ENCODE measurements at places on chromosomes 3 and 15.

- no peak for DNase-seq
These were observed 1.1 kb upstream of the OR4F15 start for GRCh38 chr15:101810876-101811275.

- no peak for DNase-seq
These were observed 62.3 kb upstream of the ASB14 start for GRCh38 chr3:57354768-57355167.

- DNase-seq = no peak
These were observed 61.7 kb downstream of the KLF15 start for GRCh38 chr3:126295407-126295939.

GRCh38 chr3:130692455-130692854, 54.2 kb downstream of the PIK3R4 start:
- DNase-seq = no peak

GRCh38 chr15:85676342-85677098, 118.2 kb downstream of the KLHL25 start:
- no peak for DNase-seq

- DNase-seq = peak; percentile 51
These were observed 3.9 kb upstream of the DNASE1L3 start for GRCh38 chr3:58214484-58215316.

GRCh38 chr3:131922356-131922755, 112.5 kb downstream of the CPNE4 start:
- DNase-seq = no peak

DNA sequence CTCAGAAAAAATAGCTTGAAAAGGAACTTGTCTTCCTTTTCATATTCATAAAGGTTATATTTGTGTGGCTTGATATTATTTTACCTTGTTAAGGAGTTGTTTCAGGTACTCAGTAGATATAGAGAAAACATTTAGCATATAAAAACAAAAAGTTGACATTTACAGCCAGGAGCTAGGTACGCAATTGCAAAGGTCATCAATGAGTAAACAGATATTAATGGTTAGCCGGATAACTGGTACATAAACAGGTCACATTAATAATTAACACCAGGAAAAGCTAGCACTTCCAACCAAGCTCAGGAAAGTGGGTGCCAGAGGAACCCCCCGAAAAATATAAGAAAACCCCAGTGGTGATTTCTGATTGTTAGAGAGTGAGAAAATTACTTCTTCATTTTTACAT, 146.6 kb upstream of the NR2F2 start:
- DNase-seq = no peak

GRCh38 chr3:189950258-189950657, 170.4 kb downstream of the P3H2 start:
- DNase-seq = no peak

- DNase-seq = no peak
These were observed 31.5 kb downstream of the RTP1 start for GRCh38 chr3:187228740-187229139.

DNA sequence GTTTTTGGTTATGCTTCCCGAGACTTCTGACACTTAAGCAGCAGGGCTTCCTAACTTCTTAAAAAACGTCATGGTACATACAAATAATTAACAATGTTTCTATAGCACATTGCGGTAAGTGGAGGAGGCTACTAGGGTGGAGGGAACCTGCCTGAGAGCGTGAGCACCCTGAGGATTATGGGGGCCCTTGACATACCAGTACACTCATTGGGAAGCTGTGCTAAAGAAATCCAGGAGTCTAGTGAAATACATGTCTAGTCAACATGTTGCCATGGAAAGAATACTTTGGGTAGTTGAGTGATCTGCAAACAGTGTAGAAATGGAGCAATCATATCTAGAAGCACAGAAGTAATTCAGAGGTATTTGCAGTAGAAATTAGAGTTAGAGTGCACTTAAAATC, 39.2 kb upstream of the MAPKBP1 start:
- DNase-seq = no peak

DNA sequence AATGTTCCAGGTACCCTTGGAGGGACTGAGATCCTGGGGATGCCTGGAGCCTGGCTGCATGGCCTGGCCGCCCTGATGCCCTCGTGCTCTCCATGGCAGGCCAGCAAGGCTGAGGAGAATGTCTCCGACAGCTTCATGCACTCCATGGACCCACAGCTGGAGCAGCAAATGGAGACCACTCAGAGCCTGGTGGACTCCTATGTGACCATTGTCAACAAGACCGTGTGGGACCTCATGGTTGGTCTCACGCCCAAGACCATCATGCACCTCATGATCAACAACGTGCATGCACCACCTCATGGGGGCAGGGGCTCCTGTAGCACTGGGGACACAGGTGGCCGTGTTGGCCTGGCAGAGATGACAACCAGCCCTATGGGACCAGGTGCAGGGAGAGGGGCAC, 19.7 kb downstream of the GOLGA6A start:
- DNase-seq = no peak

DNA sequence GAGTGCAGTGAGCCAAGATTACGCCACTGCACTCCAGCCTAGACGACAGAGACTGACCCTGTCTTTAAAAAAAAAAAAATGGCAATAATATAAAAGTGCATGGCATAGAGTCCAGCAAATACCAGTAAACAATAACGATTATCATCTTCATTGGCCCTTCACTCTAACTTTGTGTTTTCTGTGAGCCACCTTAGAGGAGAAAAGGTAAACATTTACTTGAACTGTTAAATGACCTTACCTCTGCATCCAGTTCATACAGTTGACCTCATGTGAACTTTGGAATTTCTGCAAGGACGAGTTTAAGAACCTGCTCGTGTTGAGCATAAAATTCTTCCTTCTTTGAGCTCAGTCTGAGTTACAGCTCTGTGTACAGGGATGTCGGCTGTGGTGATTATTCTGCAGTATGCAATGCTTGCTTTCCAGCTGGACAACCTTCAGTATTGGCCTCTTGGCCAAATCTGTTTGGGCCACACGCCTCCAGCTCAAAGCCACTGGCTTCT, 56.6 kb downstream of the RLBP1 start:
- no peak for DNase-seq

GRCh38 chr3:172604895-172605646, 81.8 kb upstream of the TNFSF10 start:
- DNase-seq = no peak

DNA sequence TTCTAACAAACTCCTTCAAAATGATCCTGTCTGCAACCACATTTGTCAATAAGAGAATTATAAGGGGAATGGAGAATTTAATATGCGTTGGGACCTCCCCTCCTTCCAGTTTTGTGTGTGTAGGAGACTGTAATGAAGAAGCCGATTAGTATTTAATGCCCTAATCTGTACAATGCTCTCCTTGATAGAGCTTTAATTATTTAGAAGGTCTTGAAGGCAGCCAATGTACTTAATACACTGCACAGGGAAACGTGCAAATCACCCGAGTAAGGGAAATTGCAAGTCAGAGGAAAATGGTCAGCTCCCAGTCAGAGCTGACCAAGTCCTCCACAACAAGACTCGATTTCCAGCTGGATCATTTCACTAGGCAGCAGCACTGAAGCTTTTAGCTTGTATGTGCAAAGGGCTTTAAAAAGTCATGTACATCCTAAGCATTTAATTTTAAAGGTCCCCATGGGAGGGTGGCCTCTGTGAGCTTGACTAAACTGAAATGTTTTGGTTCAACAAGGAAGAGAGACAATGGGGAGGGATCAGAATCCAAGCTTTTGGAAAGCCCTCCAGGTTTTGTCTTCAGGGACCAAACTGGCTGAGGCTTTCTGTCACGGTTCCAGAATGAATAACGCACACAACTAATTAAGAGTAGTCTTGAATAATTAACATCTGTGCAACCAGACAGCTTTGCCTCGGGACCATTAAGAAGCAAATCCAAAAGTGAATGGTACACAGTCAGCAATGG, 159.8 kb upstream of the MITF start:
- DNase-seq = no peak

- no peak for DNase-seq
These were observed 180.9 kb downstream of the ZNF621 start for GRCh38 chr3:40705663-40706062.

- DNase-seq = peak; percentile 70
These were observed 35.1 kb upstream of the SPTBN5 start for GRCh38 chr15:41928637-41929620.

DNA sequence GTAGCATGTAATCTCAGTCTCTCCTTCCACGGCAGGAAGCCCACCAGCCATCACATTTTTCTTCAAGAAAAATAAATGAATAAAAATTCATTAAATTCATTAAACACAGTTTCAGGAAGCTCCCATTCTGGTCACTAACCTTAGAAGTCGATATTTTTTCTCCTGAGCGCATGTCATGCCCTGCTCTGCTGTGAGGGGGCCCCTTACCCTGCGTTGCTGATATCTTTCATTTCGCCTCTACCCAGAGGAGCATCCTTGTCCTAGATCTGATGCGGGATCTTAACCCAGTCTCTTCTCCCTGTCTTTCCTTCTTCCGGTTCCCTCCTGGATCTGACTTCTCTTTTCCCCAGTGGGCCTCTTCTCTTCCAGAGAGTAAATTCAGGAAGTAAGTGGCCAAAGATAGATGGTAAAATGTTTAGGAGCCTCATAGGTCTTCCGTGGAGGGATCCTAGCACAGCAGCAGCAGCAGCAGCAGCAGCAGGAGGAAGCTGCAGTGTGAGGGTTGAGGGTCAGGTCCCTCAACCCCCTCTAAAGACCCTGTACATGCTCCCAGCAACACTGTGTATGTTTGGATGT, 1.4 kb upstream of the ILDR1 start:
- no peak for DNase-seq

- DNase-seq = no peak
These were observed 216.4 kb downstream of the DPH6 start for GRCh38 chr15:35329521-35329961.

DNA sequence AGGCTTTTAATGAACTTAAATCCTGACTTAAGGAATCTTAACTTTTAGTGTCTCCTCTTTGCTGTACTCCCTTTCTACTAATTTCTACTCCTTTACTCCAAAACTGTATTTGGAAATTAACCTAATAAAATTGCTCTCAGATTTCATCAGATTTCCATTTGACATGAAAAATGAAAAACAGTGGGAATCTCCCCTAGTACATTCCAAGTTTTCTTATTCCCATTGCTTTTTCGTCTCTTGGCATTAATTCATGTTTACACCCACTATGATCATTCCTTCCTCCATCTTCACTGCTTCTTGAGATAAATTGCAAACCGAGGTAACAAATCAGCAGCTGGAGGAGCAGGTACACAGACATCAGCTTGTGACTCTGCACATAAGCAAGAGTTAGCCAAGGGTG, 208.7 kb downstream of the VGLL3 start:
- no peak for DNase-seq

DNA sequence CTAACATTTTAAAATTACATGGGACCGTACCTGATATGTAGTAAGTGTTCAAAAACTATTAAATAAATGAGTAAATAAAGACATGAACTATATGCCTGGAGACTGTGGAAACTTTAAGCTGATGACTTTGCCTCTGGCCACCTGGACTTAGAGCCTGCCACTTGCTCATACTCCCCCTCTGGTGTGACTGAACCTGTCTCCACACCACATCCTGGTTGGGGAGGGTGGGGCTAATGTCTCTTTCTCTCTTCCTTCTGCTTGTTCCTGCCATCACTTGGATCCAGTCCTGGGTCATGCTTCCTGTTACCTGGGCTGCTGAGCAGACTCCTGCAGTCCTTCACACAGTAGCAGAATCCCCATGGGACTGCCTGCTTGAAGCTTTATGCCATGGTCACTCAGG, 8.2 kb upstream of the TMEM158 start:
- no peak for DNase-seq

DNA sequence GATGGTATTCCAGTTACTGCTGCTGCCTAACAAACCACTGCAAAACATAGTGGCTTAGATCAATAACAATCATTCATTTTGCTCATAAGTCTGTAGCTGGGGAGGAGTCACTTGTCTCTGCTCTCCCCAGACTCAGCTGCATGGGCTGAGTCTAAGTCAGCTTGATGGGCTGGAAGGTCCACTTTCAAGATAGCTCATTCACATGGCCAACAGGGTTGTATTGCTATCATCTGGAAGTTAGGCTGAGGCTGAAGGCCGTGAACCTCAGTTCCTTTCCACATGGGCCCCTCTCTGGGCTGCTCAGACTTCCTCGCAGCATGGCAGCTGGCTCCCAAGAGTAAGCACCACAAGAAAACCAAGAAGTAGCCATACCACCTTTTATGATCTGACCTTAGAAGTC, 28.7 kb upstream of the BFSP2 start:
- DNase-seq = no peak

DNA sequence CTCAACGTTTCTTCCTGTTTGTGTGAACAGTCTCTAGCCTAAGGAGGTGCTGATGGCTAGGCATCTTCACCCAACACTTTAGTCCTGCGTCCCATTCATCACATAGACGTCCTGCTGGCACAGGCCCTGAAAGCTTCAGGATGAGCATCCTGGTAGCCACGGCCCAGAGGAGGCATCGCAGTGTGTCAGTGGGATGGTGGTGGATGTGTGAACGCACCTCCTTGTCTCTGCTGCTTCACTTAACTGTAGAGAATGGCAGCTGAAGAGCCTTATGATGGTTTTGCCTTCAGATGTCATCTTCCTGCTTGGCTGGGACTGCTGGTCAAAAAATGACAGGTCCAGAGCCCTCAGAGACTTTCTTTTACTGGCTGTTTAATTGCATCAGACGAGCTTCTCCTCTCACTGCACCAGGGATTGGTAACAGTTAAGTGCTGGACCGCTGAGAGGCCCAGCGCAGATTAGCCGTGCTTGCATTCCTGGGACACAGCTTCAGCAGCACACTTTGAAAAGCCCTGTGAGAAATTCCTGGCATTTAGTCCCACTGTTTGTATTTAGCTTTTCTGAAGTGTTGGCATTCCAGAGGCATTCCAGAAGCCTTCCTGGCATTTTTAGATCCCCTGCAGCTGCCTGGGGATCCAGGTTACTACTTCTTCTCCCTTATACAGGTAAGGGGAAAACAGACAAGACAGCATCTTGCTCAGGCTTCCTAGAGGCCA, 132.4 kb upstream of the PLXNA1 start:
- no peak for DNase-seq

DNA sequence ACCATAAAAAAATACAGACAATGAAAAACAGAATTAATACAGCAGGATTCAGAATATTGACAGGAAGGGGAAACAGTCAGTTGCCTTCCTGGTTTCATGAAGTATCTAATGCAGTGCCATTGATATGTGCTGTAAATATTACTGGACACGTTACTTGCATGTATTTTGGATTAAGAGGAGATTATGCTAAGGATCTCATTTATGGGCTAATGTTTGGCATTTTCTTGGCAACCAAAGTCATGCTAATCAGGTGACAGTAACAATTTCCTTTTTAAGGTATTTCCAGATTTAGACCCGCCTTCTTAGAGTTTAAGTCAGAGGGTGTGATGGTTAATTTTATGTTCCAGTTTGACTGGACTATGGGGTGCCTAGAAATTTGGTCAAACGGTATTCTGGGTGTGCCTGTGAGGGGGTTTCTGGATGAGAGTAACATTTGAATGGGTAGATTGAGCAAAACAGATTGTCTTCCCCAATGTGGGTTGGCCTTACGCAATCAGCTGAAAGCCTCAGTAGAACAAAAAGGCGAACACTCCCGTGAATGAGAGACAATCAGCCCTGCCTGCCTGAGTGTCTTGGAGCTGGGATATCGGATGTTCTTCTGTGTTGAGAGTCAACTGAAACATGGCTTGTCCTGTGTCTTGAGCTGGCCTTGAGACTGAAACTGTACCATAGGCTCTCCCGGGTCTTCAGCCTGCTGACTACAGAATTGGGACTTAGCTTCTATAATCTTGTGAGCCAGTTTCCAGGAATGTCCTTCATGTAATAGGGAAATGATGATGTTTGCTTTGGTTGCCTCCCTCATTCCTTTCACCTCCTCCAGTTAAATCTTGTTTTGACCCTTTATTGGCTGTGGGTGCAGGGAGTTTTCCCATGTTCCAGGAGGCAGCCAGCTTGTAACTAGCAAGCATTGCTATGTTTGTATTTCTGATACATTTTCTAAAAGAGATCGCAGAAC, 10.5 kb downstream of the SQOR start:
- DNase-seq = no peak

All from activated B cell treated with CpG ODN at 0.5 μM for 24 hours (primary cell).